ENCODE measurements at places on chromosomes 3 and 15.

- no peak for DNase-seq
These were observed 139.8 kb downstream of the ATG7 start for GRCh38 chr3:11411956-11412355.

DNA sequence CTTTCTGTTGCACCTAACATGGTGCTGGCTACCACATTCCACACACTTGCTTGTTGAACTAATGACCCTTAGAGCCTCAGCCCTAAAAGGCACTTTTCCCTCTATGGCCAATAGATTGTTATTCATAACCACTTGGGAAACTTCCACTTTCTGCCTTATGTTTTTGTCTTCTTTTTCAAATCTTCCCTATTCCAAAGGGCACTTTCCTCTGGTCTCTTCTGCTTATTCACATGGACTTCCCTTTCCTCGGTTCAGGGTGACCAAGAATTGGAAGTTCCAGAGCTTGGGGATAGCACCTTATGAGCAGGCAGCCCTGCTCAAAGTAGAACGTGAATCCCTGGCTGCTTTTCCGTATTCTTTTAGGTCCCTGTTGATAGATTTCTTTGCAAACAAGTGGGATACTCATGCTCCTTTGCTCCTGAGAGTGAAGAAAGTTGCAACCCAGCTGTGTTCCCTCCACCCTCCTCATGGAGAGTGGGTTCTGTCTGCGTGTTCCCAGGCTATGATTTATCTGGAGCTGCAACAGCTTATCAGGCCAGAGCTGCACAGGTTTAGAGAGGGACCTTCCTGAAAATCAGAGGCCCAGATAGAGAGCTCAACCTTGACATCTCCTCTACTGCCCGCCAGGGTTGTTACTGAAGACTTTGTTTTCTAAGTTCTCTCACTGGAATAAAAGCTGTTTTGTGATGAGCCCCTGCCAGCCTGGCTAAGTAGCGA, 58.8 kb upstream of the MYZAP start:
- DNase-seq, result no peak

- peak; percentile 96 for DNase-seq
These were observed 1.5 kb upstream of the LIMD1 start for GRCh38 chr3:45592830-45593707.

DNA sequence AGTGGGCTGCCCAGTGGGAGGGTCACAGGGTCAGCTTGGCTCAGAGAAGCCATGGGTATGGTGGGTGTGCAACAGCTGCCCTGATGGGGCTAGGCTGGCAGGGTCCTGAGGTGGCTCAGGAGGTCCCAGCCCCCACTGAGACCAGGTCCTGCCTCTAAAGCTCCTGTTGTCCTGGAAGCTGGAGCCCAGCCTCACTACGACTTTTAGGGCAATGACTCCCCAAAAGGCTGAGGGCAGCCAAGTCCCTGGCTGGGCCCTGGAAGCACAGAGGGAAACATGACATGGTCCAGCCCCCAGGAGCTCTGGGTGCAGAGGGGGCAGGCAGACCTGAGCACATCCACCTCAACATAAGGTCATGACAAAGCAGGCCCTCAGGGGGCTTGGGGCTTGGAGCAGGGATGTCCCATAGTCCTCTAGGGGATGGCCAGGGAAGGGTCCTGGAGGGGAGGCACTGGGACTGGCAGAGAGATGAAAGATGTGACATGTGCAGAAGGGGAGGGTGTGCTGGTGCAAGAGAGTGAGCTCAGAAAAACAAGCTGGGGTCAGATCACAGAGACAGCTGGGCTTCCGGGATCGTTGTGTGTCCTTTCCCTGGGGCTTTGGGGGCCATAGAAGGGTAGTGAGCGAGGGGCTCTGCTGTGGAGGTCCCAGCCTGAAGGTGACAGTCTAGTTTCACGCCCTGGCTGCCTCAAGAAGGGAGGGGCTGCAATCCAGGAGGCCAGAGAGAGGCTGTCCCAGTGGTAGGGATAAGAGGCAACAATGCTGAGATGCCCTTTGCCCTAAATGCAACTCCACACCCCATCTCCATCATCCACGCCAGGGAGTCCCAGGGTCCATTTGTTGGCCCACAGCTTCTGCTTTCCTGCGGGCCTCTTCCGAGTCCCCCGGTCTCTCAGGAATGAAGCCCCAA, 639 bp upstream of the ITIH3 start:
- no peak for DNase-seq

GRCh38 chr15:101489599-101490407, at the start of gene PCSK6:
TSS of gene PCSK6 (minus strand) at chr15:101489707. CDS start at chr15:101489670, 37 bp downstream.
- peak; percentile 60 for DNase-seq

GRCh38 chr15:39331584-39331983, 249.3 kb upstream of the THBS1 start:
- no peak for DNase-seq

DNA sequence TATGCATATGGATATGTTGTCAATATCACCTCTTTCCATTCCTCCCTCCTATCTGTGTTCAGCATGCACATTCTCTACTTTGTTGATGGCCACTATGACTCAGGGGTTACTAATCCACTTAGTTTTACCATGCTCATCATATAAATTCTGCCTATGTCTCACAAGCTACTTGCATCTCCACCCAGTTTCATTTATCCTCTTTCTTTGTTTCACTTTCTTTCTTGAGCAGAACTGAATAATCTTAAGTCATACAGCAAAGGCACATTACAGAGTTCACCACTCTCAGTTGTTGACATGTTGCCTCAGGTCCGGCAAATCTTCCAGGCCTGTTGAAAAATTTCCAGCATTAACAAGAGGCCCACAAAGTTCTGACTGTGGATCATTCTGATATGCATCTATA, 71.5 kb downstream of the SSR3 start:
- DNase-seq, result peak; percentile 56

DNA sequence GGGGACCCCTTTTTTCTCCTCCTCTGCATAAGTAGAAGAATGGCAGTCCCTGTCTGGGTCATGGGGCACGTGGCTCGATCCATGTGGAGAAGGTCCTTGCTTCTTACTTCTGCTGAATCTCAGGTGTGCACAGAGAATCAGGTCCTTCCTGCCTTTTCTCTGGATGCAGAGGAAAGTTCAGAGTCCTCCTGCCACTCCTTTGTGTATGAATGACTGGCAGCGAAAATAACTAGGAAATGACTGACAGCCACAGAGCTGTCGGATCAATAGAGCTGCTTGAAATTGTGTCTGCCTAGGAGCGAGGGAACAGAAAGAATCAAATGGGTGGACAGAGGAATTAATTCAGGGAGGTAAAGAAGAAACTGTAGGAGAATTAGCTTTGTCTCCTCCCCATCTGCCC, 49.6 kb upstream of the ROPN1 start:
- DNase-seq, result no peak

- DNase-seq, result no peak
These were observed 356.4 kb downstream of the LPP start for GRCh38 chr3:188510366-188510765.

All from hematopoietic multipotent progenitor cell treated with erythropoietin and hydrocortisone succinate and interleukin-3 and kit ligand, for 4 days (in vitro differentiated cells).